Stimulated activated CD8-positive, alpha-beta memory T cell treated with anti-CD3 and anti-CD28 coated beads, Interleukin-15, amount 100 ng/mL, for 48 hours (primary cell): ENCODE measurements at places on chromosomes 3 and 15.

DNA sequence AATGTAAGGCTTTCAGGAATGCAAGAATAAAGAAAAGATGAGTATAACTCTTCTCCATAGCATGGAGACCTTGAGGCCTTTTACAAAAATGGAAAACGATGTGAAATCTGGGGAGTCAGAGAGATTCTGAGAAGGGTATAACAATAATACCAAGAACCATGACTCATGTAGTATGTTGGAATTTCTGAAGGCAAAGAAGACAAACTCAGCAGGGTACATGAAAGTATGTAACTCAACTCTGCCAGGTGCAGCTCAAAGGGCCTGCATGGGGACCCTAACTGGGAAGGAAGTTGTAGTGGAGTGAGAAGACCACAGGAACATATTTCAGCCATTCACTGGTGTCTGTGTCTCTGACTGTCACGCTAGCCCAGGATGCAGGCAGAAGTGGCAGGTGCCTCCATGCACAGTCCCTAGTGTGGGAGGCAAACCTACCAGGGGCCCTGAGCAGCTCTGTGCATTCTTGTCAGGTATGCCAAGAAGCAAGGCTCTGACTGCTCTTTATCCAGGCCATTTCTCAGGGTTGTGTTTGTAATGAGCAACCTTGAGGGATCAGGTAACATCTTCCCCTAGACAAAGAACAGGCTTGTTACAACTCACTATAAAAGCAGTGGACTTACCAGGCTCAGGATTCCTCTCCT lies 57.2 kb downstream of the GPR156 start:
- DNase-seq = no peak

DNA sequence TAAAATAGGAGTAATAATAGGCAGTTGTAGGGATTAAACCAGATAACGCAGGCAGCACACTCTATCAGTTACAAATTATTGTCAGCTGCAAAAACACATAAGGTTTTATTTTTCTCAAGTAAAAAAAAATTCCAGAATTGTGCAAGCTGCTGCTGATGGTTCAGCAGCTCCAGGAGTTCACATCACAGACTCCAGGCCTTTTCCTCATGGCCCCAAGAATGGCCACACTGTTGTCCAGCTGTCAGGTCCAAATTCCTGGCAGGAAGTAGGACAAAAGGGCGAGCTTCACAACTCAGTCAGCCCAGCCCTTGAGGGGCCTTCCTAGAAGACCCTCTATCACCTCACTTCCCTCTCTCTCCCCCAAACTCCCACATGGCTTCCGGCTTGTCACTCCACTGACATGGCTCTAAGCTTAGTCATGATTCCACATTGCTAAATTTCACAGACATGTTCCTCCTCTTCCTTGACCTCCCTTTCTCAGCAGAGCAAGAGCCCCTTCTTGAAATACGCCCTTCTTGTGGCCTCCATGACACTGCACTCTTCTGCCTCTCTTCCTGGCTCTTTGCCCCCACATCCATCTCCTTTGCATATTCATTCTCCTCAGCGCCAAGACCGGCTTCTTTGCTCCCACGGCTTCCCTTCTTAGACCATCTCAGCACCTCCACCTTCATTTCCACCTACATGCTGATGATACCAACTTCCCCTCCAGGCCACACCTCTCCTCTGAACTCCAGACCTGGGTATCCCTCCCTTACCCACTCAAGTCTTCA lies 27.4 kb upstream of the FAM174B start:
- no peak for DNase-seq

GRCh38 chr3:72548981-72549380 lies 299.3 kb downstream of the SHQ1 start:
- no peak for DNase-seq

GRCh38 chr3:47641739-47642138 lies 63.1 kb upstream of the CSPG5 start:
- no peak for DNase-seq

DNA sequence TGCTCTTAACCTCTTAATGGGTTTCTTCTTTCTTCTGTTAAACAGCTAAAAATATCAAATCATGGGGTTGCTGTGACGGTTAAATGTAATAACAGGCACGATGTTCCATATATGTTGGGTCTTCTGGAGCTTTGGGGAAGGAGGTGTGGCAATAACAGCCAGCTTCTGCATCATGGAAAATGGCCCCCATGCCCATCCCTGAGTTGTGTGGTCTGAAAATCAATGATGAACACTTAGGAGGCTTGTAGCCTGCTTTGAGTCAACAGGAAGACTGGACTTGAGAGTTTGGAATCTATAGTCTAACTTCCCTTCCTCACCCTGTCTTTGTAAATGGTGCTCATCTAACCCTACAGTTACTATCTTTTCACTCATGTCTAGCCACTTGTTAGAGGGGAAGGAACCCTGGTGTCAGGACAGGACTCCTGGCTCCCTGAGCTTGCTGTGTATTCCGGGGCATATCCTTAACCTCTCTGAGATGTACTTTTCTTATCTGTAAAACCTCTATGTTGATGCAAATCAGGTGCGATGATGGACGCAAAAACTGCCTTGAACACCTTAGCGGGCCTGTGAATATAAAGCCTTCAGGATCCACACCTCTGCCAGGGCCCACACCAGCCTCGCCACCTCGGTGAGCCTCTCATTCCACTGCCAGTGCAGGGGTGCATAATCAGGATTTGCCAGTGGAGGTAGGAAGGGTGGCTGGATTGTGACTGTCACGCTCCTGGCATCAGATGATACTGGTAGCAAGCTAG lies 27.5 kb downstream of the SMAD3 start:
- DNase-seq = no peak

- DNase-seq = no peak
Measured at GRCh38 chr15:90047956-90048575, 46.9 kb downstream of the ZNF710 start.

- DNase-seq = no peak
Measured at GRCh38 chr3:15385901-15386653, 41.3 kb downstream of the METTL6 start.

- no peak for DNase-seq
Measured at GRCh38 chr15:40562691-40563090, 2.2 kb downstream of the CCDC32 start.

DNA sequence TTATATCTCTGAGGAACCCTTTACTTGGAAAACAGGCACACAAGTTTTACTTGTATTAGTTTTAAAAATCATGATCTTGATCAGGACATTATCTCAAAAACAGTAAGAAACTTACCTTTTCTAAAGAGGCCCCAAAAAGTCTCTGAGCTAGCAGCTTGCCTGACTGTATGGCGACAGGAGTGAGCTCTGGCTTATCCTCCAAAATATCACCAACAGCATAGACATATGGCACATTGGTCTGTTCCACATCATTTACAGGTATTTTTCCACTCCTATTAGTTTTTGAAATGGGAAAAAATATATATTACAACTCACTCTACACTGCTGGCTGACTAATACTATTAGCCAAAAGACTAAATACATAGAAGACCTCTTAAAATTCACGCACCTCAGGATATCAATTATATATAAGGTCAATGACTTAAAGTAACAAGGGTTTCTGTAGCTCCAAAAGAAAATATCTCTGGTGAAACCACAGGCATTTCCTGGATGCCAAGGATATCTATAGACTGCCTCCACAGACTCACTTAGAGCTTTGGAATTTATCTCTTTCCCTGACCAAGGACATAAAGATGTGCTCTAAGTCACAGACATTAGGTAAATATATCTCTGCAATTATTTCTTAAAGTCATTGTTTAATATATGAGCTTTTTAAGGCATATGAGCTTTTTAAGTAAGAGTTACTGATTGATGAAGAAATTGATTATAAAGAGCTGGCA lies 33.1 kb downstream of the TXNRD3 start:
- DNase-seq = no peak

- no peak for DNase-seq
Measured at GRCh38 chr15:81279621-81280485, 44.1 kb downstream of the STARD5 start.

DNA sequence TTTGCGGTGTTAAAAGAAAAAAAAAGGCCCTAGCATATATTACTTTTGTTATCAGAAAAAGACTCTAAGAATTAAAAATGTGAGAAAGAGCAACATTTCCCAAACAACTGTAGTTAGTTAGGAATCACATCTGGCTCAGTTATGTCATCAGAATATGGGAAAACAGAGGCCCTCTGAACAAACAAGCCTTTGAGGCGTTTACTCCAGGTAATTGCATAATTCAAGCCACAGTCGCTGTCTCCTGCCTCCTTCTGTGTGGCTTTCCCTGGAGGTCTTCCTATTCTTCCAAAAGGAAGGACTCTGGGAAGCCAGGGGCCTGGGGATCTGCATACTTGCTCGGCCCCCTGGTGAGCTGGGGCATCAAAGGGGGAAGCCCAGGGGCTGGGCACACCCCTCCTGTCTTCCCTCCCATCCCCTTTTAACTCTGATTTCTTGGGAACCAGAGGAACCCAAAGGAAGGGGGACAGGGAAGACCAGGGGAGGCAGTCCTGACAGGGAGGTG lies 3.7 kb upstream of the FAM107A start:
- no peak for DNase-seq

- no peak for DNase-seq
Measured at GRCh38 chr3:37812499-37812896, 49.2 kb upstream of the CTDSPL start.

- no peak for DNase-seq
Measured at GRCh38 chr3:132822266-132822665, 100.1 kb upstream of the NPHP3 start.

DNA sequence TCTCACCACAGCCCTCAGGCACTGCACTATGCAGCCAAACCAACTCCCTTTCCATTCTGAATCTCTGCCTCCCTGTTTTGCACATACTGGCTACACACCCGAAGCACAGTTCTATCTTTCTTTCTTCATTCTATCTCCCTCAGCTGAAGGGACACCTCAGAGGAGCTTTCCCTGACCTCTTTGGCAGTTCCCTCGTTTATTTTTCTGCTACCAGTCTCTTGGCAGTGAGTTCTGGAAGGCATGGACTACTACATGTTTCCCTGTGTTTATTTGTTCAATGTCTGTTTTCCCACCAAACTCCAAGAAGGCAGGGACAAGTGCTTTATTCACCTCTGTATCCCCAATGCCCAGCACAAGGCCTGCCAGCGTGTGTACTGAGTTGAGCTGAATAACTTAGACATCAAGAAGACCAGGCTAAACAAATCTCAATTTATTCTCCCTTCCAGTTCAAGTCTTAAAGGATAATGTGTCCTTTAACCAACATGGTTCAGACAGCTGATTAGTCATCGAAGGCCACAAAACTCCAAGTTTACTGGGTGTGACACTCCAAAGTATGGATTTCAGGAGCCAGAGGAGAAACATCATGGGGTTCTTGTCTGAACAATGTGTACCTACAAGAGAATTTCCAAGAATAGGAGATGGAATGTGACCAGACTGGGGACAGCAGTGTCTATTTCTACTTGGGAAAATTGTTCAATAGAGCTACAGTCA lies 260.1 kb upstream of the CTNNB1 start:
- DNase-seq = no peak

DNA sequence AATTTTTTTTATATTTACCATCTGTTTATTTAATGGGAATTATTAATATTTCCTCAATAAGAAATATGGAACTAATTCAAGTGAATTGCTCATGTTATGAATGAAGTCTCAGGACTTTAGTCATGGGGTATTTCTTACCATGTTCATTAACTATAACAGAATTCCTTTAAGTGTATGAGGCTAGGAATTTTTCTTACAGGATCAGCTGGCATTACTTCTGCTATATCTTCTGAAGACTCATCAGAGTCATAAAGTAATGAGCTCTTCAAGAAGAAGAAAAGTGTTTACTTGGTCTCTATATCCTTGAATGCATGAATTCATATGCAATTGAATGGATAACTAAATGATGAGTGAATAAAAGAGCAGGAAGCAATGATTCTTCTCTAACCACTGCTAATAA lies 486.8 kb upstream of the THBS1 start:
- DNase-seq = no peak

- DNase-seq = no peak
Measured at GRCh38 chr15:64767203-64767602, 8.2 kb downstream of the RBPMS2 start.

DNA sequence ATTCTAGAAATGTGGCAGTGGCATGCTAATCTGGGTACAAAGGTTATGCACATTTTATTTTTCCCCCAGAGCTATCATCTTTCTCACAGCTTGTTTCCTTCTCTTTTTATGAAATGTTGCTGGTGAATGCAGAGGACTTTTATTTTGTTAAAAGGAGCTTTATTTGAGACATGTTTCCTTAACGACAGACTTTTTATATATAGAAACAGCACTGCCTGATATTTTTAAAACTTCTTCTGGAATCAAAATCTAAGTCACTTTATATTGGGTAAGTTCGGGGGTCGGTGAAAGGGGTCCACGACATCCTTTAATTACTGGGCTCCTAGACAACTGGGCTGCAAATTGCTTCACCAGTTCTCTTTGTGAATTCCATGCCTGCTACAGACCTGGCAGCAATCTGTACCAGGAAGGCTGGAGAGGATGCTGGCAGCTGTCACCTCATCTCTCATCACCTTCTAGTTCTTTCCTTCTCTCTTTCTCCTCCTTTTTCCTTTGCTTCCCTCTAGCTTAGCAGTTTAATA lies 464.7 kb downstream of the PDCD6IP start:
- DNase-seq = no peak

GRCh38 chr3:21421096-21421495 lies 329.9 kb downstream of the ZNF385D start:
- DNase-seq = no peak

- no peak for DNase-seq
Measured at GRCh38 chr3:32431481-32431880, 39.8 kb downstream of the CMTM7 start.

DNA sequence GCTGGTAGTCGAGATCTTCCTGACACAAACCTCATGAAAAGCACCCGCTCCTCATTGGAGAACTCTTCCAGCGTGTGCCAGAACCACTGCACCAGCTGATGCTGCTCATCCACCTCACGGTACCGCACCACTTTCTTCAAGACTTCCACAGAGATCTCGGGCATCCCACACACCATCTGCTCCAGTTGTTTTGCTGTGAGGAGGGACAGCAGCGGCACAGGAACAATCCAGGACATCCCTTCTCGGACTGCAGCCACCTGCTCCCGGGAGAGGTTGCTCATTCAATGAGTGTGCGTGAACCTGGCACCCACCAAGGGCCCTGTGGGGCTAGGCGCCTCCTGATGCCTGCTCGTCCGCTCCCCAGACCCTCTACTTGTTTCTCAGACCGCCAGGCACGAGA lies 15.1 kb downstream of the FBXL22 start:
- no peak for DNase-seq

- DNase-seq = no peak
Measured at GRCh38 chr3:31038086-31038739, 143.8 kb upstream of the GADL1 start.

- DNase-seq = no peak
Measured at GRCh38 chr15:70433586-70434324, 329.6 kb downstream of the UACA start.
